ENCODE measurements at places on chromosomes 3 and 15.

DNA sequence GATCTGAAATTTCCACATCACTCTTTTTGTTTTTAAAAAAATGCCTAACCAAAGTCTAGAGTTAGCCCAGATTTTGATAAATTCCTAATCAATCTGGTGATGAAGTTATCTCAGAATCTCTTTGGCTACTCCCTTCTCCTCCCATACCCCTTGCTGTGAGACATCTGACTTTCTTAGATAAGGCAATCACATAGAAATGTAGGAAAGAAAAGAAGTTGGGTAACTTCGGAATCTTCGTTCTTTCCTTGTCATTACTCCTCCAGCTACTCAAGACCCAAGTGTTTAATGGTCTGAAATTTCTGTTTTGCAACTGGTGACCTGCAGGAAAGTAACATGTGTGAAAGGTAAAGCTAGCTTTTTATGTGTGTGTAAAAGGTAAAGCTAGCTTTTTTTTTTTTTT is 37.8 kb downstream of the MYL3 start:
- DNase-seq = no peak

DNA sequence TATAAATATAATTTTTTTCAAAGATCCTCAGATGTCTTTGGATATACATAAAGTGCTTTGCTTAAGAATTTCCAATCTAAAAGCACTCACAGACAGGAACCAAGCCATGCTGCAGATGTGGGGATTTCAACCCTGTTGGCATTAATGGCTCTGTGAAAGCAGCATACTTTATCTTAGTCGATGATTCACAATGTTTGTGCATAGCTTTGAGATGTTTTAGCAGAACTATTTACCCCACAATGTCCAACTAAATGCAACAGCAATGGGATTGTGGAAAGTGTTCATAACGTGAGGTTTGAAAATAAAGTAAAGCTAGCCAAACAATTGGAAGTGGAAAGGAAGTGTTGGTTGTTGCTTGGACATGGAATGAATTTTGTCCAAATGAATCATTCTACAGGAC is 371.4 kb downstream of the SOX2 start:
- DNase-seq = no peak

GRCh38 chr3:110248666-110249065 is 823.0 kb upstream of the NECTIN3 start:
- no peak for DNase-seq

GRCh38 chr3:16174389-16174788 is at the start of gene GALNT15:
Gene GALNT15 (plus strand): TSS chr3:16174680. CDS start chr3:16175152, 472 bp downstream.
- DNase-seq = no peak

DNA sequence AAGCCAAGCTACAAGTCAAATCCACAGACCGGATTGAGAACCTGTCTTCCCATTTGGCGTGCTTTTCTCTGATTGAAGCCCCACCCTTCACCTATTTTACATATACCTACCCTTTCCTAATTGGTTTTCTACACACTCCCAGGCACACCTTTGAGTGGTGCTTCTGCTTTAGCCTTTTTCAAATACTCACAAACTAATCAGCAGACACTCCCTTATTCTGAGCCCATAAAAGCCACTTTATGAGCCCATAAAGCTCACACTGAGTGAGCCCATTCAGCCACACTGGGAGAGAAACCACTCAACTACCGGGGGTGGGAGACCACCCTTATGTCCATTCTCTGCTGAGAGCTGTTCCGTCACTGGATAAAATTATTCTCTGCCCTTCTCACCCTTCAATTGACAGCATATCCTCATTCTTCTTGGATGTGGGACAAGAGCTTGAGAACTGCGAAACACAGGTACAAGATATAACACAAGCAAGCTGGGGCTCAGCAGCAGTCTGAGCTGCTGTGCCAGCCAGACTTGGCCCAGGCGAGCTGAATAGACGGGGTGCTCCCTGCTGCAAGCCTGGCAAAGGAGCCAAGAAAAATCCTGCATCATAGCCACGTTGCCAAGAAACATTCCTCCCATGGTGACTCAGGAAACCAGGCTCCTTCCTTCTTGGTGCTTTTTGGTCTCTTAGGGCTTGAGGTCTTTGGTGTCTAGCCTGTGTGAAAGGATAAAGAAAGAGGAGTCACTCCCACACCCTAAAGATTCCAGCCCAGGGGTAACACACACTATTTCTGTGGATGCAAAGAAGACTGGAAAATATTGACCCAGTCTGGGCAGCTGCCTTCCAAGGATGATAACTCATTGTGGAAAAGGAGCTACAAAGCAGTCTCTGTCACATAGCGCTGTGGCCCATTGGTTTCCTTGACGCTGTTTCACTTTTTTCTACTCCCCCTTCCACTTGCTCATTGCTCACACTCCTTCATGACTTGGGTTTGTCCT is 609.7 kb downstream of the MCTP2 start:
- peak; percentile 10 for DNase-seq

DNA sequence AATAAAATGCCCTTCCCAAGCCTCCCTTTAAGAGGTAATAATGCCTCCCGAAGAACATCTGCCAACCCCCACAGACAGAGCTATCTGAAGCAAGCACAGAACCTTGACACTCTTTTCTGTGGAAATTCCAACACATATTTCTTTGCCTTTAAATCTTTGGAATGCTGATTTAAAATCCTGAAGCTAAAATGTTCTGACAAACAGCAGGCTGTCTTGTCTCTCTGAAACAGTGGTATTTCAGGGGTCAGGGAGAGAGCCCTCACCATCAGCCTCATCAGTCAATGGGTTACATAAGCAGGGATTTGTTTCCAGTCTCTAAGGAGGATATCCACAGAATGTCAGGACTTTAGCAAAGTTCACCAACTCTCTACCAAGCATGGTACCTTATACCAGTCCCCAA is 27.8 kb upstream of the ARHGEF3 start:
- DNase-seq = no peak

GRCh38 chr3:197573048-197573767 is 17.4 kb upstream of the BDH1 start:
- no peak for DNase-seq

DNA sequence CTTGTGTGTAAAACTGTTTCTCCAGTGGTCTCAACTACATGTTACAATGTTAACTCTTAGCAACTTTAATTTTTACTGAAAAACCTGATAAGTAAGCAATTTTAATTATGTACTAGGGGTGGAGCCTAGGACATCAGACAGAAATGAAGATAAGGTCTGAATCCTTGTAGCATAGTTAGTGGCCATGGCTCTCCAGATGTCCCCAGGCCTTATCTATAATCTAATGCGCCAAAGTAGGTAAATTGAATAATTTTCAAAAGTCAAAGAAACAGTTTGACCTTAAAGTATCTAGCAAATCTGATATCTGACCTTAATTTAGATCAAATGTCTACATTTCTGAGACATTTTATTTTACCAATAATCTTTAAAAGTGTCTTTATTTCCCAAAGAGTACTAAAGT is 8.2 kb downstream of the MAGEF1 start:
- DNase-seq = no peak

DNA sequence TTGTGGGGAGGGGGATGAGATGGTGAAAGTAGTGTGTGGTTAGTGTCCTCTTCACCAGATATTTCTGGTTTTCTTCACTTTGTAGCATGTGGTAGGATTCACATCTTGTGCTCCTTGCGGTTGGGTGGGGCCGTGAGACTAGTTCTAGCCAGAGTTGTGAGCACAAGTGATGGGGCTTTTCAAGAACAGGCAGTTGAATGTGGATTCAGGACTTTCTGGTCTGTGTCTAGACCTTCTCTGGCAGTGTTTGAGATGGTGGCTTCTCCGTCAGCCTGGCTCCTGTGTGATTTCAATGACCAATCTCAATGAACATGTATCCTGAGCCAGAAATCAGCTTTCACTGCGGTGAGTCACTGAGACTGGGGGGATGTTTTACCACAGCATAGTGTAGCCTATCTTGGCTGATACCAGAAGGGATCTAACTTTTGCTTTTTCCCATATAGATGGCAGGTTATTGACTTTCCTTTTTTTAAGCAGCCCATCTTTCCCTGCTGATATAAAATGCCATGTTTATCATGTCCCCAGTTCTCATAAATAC is 82.6 kb downstream of the RPLP1 start:
- peak; percentile 30 for DNase-seq

- no peak for DNase-seq
Measured at GRCh38 chr3:178382449-178383061, 153.7 kb upstream of the KCNMB2 start.

DNA sequence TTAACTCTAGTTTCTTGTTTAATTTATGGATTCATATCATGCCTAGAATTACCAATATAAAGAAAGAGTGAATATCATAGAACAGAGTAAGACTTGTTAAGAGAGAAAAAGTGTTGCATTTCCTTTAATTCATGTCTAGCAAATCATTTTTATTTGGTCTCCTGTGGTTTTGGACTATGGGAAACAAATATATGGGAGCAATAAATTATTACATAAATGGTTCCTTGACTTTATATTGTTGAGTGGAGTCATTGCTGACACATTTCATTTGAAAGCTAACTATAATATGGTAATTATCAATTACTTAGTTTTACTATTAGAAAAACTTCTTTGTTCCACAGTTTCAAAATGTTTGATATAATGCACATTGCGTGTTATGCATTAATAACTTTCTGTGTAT is 144.7 kb upstream of the CGNL1 start:
- DNase-seq = no peak

DNA sequence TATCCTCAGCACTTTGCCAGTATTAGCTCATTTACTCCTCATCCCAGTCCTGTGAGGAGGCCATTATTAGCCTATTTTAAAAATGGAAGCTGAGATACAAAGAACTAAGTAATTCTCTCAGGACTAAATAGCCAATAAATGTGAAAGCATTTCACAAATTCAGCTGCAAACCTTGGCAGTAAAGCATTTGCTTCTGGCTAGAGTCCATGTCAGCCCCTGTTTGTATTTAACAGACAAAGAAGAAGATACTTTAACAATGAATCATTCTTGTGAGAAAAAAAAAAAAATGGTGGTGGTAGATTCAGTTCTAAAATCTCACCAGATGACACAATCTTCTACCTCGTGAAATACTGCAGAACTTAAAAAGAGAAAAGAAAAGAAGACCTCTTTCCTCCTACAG is 85.0 kb upstream of the CNTN6 start:
- no peak for DNase-seq

- no peak for DNase-seq
Measured at GRCh38 chr3:156307704-156308103, 187.3 kb downstream of the KCNAB1 start.

GRCh38 chr3:58749948-58750347 is 83.4 kb upstream of the FAM3D start:
- DNase-seq = no peak

DNA sequence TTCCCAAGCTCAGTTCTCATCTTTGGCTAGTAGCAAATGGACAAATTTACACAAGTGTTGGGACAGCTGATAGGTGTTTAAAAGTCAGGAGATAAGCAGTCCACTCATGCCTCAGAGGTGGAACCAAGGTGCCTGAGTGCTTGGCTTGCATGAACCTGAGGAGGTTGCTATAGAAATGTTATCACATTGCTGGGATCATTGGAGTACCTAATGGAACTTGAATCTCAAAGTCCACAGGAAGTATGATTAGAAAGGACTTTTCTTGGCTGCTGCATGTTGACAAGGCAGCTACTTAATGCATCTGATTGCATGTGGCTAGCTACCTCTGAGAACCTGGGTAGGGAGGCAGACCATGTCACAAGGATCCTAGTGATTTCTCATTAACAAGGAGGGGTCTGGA is 39.5 kb upstream of the C3orf80 start:
- no peak for DNase-seq

DNA sequence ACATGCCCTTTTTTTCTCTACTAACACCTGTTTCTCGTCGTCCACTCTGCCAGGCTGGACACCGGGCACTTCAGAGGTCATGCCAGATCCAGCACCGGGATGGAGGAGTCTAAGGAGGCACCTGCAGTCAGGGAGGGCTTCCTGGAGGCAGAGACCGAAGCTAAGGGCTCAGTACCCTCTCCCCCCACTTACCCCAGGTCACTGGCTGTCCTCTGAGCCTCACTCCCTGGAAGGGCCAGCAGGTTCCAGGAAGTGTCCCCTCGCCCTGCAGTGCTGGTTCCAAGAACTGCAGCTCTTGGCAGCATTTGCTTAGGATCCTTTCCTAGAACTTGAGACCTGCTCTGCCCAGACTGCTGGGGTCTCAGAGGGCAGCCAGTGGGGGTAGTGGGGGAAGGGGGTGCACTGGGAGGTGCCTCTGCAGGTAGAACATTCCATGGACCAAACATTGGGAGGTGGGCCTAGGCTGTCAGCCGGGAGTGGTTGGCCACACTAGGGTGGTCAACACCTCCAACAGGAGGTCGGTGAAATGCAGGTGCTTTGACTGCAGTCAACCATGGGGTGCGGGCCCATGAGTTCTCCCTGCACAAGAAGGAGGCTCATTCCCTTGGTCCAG is 11.3 kb downstream of the CISH start:
- DNase-seq = peak; percentile 72

- DNase-seq = peak; percentile 42
Measured at GRCh38 chr3:114179575-114179974, 723 bp upstream of the DRD3 start.

DNA sequence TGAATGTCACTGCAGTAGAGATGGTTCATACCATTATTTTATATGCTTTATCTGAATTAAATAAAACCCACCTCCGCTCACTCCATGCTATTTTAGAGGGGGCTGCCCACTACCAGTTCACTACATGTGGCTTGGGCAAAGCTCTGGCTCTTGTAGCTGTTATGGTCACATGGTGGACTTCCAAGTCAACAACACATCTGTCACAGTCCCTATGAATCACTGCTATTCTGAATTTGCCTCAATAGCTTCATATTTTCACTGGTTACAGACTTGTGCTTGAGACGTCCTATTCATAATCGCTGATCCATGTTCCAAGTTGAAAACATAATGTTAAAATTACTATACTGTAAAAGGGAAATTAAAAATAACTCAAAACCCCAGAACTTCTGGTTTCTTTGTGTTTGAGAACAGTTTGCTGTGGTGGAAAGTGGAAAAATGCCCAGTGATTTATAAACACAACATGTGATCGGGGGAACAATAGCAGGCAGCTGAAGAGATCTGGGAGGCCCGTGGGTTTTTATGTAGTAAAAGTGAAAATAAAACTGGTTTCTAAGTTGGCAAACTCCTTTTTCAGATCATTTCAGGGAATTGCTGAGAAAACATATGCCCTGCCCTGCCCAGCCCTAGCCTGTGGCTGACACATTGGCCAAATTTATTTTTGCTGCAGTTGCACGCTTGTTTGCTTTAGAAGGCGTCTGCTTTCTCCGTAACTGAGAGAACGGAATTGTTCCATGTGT is 128.8 kb upstream of the PRR23C start:
- DNase-seq = peak; percentile 14

GRCh38 chr3:178126686-178127085 is 409.6 kb upstream of the KCNMB2 start:
- DNase-seq = no peak

GRCh38 chr15:64828985-64829384 is 3.5 kb upstream of the PIF1 start:
- DNase-seq = no peak

GRCh38 chr3:5274091-5274490 is 86.6 kb downstream of the EDEM1 start:
- DNase-seq = no peak

GRCh38 chr15:82060817-82061216 is 15.0 kb upstream of the MEX3B start:
- DNase-seq = no peak

Measured in hematopoietic multipotent progenitor cell treated with erythropoietin and hydrocortisone succinate and interleukin-3 and kit ligand, for 4 days (in vitro differentiated cells).